ENCODE measurements at places on chromosomes 12 and 14. TPM values are rescaled to one million over a fixed set of nuclear protein-coding genes. Genes with fewer than 3 reads are reported as not detected.

GRCh38 chr12:104568935-104569334, 112.2 kb downstream of the CHST11 start:
- DNase-seq, result no peak

Gene HVCN1
- 13.5 TPM for total RNA-seq

DNA sequence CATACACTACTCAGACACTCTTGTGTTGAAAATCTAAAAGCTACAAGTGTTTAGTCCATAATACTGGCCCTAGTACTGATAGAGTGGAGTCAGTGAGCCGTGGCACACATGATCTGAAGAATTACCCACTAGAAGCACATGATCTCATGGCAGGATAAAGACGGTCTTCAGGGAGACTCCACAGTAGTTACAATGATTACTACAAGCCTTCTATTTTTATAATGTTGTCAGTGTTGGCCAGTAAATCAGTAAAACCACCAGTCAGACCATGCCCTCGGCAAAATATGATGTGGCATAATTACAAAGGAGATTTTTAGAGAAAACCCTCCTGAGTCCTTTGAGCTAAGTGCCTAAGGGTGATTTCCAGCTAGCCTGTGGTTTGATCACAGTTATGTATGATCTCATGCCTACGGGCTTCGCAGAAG, 114.9 kb downstream of the PDZRN4 start:
- no peak for DNase-seq

Gene CCDC38
- total RNA-seq, result not detected

Gene CCDC184
- total RNA-seq, result 2.6 TPM

GRCh38 chr12:3483089-3483488, 7.9 kb upstream of the PRMT8 start:
- no peak for DNase-seq

DNA sequence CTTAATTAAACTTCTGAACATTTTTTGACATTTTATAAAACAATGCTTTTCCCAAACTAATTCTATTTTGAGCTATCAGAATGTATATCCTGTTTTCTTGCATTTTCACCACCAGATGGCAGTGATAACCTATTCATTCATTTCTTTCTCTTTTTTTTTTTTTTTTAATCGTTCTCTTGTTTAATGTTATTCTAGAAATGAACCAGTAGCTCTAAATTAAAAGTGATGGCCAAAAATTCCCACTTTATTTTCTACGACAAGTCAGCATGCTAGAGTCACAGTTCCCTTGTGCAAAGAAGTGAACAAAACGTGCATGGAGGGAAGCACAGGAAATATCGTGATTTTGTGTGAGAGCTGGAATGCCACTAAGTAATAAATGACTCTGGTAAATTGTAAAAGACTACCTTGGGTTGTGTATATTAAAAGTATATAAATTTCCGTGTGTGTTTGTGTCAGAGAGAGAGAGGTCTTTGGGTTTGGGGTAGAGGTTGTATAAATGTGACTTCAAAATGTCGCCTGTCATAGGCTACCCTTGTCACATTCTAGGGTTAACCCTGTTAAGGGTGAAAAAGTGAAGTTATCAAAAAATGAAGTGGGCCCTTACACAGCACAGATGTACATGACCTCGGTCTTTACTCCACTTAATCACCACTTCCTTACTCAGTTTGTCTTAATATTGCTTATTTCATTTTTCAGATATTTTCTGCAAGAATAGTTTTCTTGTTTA, 40.4 kb upstream of the LDHB start:
- peak; percentile 42 for DNase-seq

DNA sequence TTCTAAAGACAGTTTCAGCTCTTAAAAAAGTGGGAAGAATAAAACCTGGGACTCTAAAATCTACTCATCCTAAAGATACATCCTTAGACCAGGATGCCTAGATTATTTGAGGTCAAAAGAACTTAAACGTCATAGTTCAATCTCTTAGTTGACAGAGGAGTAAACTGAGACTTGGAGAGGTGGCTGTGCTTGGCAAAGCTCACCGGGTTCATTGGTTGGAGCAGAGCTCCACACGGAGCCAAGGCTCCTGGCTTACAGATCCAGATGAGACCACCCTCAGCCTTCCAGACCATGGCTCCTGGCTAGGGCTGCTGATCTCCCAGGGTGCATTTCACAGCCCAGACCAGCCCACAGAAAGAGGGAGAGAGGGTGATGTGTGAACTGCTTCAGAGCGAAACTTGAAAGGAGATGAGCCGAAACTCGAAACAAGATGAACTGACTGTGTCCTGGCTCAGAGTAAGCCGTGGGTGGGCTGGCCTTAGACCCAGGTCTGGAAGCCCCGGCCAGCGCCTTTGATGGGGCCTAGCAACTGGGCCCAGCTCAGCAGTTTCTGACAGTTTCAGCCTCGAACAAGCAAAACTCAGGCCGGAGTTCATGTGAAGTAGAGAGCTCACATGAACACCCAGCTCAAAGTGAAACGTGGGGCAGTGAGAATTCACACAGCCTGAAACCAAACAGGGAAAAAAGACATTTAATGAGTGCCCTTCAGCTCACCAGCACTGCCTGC, 1044.8 kb downstream of the BCL11B start:
- DNase-seq, result no peak

DNA sequence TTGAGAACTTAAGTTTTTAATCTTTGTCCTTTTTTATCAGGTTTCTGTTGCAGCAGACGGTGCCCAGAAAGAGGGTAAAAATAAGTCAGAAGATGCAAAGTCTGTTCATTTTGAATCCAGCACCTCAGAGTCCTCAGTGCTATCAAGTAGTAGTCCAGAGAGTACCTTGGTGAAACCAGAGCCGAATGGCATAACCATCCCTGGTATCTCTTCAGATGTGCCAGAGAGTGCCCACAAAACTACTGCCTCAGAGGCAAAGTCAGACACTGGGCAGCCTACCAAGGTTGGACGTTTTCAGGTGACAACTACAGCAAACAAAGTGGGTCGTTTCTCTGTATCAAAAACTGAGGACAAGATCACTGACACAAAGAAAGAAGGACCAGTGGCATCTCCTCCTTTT, 53.5 kb downstream of the RAD52 start:
- DNase-seq, result no peak

DNA sequence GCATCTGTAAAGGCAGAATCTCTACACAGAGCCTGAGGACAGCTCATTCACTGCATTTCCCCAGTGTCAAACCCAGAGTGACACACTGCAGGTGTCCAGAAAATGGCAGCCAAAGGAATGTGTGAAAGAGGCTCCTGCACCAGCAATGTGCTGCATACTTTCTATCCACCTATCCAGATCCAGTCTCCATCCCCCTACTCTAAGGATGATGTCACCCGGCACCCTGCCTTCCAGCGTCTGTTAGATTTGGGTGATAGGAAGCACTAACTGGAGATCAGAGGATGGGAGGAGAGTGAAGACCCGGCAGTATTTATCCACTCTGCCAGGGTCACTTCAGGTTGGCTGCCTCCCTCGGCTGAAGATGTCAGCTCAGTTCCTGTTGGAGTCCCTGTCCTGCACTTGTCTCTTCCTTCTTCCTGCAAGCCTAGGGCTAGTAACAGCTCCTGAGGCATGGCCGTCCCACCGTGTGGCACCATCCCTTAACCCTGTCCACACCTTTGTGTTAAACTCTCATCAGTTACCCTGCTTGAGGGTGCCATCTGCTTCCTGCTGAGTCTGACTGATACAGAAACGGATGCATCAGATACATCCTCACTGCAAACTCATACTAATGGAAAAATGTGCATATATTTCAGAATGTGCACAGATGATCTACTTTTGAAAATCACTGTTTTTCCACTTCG, 13.0 kb upstream of the GPR68 start:
- DNase-seq, result no peak

Gene TEP1
- 39.5 TPM for total RNA-seq

Gene DEPDC4
- not detected for total RNA-seq

GRCh38 chr14:104993808-104994591, 8.4 kb downstream of the CLBA1 start:
- no peak for DNase-seq

- DNase-seq, result no peak
Measured at GRCh38 chr12:103547376-103547775, 39.7 kb upstream of the STAB2 start.

Gene SLC35F4
- not detected for total RNA-seq

Gene SLC7A7
- 39.8 TPM for total RNA-seq

DNA sequence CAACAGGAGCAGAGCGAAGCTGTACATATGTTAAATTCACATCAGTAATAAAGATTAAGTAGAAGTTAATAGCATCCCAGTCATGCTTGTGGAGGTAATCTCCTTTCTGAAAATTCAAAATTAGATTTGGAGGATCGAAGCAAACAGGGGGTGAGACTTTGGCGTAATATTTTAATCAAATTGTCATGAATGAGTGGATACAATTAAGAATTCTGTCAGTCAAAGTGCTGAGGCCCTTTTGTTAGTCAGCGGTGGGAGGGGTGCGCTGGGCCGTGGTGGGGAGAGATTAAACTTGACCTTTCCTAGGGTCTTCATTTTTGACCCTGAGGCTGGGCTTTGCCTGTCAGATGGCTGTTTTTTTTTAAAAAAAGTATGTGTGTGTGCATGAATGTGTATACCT, 226.7 kb downstream of the VRK1 start:
- DNase-seq, result no peak

- peak; percentile 91 for DNase-seq
Measured at GRCh38 chr14:74362361-74362915, 14.2 kb downstream of the VRTN start.

DNA sequence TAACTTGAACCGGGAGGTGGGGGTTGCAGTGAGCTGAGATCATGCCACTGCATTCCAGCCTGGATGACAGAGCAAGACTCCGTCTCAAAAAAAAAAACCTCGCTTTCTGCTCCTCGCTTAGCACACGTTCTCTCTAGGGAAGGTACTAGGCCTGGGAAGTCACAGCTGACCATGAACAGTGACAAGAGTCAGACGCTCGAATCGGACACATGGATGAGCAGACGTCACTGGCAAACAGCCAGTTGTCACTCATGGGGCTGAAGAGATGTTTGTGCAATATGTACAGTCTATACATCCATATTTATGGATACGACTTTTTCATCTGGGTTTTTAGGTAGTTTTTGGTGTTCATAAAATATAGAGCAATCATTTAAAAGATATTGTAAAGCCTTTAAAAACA, 19.4 kb downstream of the TCHP start:
- no peak for DNase-seq

- no peak for DNase-seq
Measured at GRCh38 chr12:94198872-94199271, 50.5 kb downstream of the PLXNC1 start.

DNA sequence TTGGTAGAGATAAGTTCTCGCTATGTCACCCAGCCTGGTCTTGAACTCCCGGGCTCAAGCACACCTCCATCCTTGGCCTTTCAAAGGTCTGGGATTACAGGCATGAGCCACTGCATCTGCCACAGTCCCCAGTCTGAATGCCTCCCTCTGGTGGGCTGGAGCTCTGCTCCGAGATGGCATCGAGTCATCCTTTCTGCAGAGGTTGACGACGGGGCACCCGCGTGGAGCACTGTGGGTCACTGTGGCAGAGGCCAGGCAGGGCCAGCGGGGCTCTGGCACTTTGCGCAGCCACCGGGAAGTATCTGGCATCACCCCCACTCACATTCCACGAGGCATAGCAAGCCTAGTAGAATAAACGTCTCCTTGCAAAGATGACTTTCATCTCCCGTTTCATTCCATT, 163.3 kb upstream of the DIO3 start:
- no peak for DNase-seq

- DNase-seq, result peak; percentile 82
Measured at GRCh38 chr14:32254952-32255679, 52.0 kb upstream of the RNU6-8 start.

Gene CCDC92
- total RNA-seq, result 41.0 TPM

- no peak for DNase-seq
Measured at GRCh38 chr12:88241862-88242570, 99.9 kb downstream of the TMTC3 start.
